ENCODE measurements at places on chromosomes 3 and 15. TPM values are rescaled to one million over a fixed set of nuclear protein-coding genes. Genes with fewer than 3 reads are reported as not detected.

MRPS22 gene
- 59.4 TPM for polyA plus RNA-seq

GRCh38 chr3:81765400-81765799 lies 4.0 kb upstream of the GBE1 start:
- DNase-seq = no peak

GRCh38 chr3:18593231-18593630 lies 168.1 kb upstream of the SATB1 start:
- no peak for DNase-seq

- no peak for DNase-seq
These were observed 51.8 kb downstream of the IQSEC1 start for GRCh38 chr3:13021141-13022114.

DNA sequence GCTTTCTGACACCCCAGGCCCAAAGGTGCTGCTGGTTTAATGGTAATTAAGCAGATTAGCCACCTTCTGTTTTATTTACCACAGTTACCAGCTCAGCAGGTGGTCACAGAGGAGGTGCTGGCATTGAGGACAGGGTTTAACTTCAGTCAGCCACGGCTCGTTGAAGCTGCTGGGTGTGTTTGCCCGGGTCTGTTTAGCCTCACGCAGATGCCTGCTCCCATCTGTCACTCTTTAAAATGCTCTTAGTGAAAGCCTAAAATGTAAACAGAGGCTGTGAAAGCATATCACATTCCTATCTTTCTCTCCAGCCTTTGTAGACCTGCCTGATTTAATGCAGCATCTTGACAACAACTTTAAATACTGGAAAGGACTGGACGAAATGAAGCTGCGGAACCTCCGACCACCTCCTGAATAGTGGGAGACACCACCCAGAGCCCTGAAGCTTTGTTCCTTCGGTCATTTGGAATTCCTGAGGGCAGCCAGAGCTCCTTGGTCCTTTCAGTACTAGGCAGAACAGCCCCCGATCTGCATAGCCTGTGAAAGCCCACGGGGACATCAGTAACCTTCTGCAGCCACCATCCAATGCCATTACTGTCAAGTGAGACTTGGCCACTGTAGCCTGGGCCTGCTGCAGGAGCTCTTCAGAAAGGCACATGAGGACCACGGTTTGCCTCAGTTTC lies 156.0 kb downstream of the PDE8A start:
- no peak for DNase-seq

DNA sequence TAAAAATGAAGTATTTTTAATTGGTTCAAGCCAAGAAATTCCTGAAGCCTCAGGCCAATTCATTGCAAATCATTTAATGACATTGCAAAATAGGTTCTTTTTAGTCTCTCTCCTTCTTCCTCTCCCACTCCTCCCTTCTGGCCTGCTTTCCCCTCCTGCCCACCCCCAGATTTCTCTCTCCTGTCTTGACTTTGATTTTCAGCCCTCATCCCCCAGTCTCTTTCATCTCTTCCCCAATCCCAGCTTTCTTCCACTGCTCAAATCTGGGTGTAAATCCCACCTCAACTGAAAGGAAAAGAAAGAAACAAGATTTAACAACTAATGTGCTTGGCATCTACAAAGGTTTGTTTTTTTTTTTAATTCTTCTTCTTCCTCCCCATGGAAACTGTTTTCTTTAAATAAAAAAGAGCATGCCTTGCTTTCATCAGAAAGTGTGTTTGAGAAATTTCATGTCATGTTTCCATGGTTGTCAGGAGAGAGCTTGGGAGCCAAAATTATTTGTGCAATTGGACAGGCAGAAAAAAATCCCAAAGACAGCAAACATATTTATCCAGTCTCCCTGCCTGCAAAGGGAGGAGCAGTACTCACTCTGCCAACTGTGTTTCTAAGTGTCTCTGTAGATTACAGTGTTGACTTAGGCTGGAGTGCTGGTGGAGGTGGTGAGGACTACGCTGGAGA lies 50.4 kb downstream of the BOC start:
- no peak for DNase-seq

GRCh38 chr3:49461443-49462171 lies 8.5 kb upstream of the DAG1 start:
- DNase-seq = no peak

GRCh38 chr3:15889936-15890335 lies 92.2 kb upstream of the ANKRD28 start:
- no peak for DNase-seq

STAC gene
- 5.3 TPM for polyA plus RNA-seq

DNA sequence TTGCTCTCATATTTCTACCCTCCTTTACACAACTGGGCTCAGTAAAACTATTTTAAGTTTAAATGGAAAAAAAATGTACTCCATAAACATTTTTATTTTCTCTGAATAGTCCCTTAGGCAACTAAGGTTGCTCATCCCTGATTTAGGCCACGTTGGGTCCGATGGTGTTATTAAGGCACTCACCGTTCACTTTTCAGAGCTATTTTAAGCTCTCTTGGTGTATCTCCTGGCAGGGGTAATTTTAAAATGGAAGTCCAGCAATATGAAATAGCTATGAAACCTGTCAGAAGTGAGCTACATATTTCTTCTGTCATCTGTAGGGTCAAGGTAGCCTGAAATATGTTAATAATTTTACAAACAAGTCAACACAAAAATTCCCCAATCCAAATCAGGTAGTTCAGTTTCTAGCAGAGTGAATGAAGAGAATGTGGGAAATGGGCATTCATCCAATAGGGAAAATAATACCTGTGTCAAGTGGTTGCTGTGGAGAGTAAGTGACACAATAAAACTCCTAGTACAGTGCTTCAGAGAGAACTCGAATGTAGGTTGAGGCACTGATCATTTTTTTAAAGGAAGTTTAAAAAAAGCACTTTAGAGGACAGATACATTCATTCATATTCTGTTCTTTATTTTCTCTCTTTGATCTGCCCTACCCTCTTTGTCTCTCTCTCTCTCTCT lies 209.3 kb upstream of the FEZF2 start:
- no peak for DNase-seq

ATP13A5 gene
- 0.24 TPM for polyA plus RNA-seq

CHST13 gene
- polyA plus RNA-seq = 4.0 TPM

CLEC3B gene
- 44.0 TPM for polyA plus RNA-seq

GRCh38 chr3:97991293-97991682 lies 19.1 kb upstream of the RIOX2 start:
- no peak for DNase-seq

ZNF502 gene
- polyA plus RNA-seq = 11.1 TPM

- no peak for DNase-seq
These were observed 267.8 kb upstream of the C2CD4B start for GRCh38 chr15:62432702-62433398.
